ENCODE measurements at places on chromosomes 4 and X.

DNA sequence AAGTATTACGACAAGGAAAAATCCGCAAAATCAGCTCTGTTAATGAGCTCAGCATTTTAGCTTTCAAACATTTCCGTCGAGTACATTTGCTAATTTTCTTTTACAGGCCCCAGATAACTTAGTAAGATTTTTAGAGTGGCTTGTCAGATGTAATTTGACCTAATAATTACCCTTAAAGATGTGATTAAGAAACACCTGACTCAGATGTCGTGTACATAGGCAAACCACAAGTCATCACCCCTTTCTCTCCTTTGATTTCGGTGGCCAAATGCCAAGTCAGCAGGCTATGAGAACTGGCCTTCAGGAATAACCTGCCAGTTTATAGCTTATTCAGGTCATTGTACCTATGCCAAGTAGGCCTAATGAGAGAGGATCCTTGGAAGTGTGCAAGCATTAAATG lies 369.6 kb downstream of the PCDH7 start:
- no peak for DNase-seq

DNA sequence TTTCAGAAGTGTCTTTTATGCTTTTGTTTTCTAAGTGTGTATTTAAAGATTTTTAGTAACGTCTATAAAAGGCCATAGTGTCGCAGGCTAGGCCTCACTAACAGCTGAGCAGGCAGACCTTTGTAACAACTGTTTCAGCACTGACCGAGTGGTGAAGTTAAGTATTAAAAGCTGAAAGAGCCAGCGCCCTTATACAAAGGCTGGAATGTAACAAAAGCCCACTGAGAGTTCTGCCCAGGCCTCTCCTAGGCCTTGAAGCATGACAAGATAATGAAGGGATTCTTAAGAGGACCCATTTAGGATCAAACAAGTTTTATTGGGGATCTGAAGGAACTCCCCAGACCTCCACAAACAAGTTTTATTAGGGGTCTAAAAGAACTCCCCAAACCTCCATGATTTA lies 722.5 kb upstream of the PRKX start:
- DNase-seq = no peak

- no peak for DNase-seq
Measured at GRCh38 chr4:81790477-81790876, 318.8 kb upstream of the RASGEF1B start.

DNA sequence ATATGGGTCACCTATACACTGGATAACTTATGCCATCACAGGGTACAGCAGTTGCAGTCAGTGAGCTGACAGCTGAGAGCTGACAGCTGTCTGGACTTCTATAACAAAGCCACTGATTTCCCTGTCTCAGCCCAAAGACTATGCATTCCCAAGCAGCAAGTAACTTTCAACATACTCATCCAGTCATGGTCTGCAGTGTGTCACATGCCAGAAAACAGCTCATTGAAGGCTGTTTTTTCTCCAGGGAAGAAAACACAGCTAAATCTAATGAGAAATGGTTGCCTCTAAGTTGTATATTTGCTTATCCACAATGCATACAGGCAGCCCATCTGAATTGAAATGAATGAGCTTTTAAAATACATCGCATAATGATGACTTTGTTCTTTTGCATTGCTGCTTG lies 6.3 kb downstream of the KIAA1210 start:
- DNase-seq = no peak

DNA sequence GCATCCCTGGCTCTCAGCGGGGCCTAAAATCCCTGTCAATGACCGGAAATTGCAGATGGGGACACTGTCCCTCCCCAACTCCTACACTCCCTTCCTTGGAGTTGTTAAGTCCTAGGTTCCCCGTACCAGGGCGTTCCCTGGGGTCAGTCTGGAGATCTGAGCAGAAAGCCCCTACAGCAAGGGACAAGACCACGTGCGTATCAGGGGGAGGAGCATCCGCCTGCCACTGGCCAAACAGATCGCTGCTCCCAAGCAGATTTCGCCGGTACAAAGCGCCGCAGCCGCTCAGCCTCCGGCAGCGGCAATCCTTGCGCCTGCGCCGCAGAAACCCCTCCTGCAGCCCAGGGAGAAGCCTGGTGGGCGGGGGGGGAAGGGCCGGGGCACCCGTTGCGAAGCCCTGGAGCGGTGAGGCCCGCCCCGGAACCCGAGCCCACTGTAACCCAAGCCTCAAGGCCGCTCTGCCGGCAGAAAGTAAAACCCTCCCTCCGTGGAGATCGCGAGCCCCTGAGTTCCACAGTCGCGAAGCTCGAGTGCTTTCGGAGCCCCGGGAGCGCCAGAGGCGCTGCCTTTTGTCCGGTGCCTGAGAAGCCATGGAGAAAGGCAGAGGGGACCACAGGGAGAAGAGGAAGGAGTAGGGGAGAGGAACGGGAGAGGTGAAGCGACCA lies 2.7 kb downstream of the CRMP1 start:
- DNase-seq = no peak

DNA sequence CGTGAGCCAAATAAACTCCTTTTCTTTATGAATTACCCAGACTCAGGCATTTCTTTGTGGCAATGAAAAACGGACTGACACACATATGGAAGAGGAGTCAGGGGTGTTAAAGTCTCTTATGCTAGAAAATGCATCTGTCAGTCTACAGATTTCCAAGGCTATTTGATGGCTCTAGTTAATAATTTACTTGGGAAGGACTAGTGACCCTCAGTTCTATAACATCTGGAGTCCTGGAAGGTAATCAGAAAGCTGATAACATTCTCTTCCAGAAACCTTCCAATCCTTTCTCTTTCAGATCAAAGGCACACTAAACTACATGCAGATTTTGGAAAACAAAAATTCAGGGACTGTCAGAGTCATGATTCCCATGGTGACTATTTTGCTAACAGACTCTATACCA lies 142.0 kb upstream of the TEX13D start:
- DNase-seq = no peak
